ENCODE measurements at places on chromosomes 5 and 9. TPM values are rescaled to one million over a fixed set of nuclear protein-coding genes. Genes with fewer than 3 reads are reported as not detected.
A peak's percentile ranks its signal among the peaks of the same experiment; 100 is the strongest.

DNA sequence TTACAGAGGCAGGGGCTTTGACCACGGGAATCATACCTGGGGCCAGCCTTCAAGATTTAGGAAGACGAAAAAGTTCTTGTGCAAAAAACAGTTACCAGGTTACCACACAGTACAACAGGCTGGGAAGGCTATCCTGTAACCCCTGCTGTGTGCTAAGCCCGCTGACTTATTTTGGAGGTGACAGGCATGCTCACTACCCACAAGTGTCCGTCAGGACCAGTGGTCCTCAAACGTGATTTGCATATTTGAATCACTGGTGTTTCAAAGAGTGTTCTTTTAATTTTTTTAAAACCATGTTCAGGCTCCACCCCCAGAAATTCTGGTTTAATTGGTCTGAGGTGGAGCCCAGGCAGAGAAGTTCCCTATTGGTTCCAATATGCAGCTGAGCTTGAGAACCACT, 146.6 kb downstream of the TTLL11 start:
- no peak overlapping the region for H3K4me3 ChIP-seq
- H3K36me3 ChIP-seq, result no peaks in the 10 kb centered on the region
- H3K4me1 ChIP-seq, result peaks cover 31% of the 10 kb centered on the region
- H3K27me3 ChIP-seq, result no peaks in the 10 kb centered on the region

The PCDHA7 gene
- not detected for total RNA-seq

The ZNF618 gene
- 0.23 TPM for total RNA-seq

DNA sequence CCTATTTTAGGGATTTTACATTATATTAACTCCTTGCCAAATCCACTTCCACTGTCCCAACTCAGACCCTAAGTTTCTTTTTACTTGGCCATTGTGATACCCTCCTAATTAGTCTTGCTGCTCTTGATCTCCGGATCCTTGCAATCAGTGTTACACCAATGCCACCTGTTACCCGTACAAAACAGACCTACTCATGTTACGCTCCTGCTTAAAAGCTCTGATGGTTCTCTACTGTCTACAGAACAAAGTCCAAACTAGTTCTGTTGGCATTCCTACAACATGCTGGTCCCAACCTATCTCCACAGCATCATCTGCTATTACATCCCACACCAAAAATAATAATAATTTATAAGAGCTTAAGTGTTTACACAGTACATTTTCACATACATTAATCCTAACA, 9.8 kb downstream of the ECPAS start:
- no peaks in the 10 kb centered on the region for H3K27me3 ChIP-seq
- H3K4me1 ChIP-seq, result no peaks in the 10 kb centered on the region
- no peak overlapping the region for H3K4me3 ChIP-seq
- H3K36me3 ChIP-seq, result no peaks in the 10 kb centered on the region
- DNase-seq, result no peak
- no peak overlapping the region for H3K27ac ChIP-seq

The JAK2 gene
- 4.9 TPM for total RNA-seq

DNA sequence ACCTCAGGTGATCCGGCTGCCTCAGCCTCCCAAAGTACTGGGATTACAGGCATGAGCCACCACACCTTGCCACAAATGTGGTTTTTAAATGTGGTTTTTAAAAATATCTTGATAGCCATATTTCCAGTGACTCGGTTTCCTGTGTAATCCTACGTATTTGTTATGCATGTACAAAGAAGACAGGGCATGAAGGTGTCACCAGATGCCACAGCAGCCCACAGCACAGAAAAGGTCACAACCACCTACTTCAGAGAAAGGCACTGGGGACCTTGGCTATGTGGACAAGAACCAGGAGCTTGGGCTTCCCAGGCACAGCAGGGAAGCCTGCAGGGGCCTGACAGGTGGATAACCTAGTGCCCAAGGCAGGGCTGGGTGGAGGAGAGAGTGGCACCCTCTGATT, 38.0 kb downstream of the C9orf50 start:
- no peak overlapping the region for H3K4me3 ChIP-seq
- no peak overlapping the region for H3K27ac ChIP-seq
- no peaks in the 10 kb centered on the region for H3K36me3 ChIP-seq
- peaks cover 14% of the 10 kb centered on the region for H3K4me1 ChIP-seq
- no peak for DNase-seq

The TBC1D13 gene
- total RNA-seq, result 41.9 TPM

The STC2 gene
- total RNA-seq, result 42.2 TPM

GRCh38 chr5:136133222-136133921, 727 bp downstream of the SMAD5 start:
- peak overlapping the region; percentile 78 for H3K4me3 ChIP-seq
- H3K27ac ChIP-seq, result peak overlapping the region; percentile 60
- peaks cover 19% of the 10 kb centered on the region for H3K4me1 ChIP-seq
- H3K36me3 ChIP-seq, result no peaks in the 10 kb centered on the region
- no peaks in the 10 kb centered on the region for H3K27me3 ChIP-seq
- peak; percentile 60 for DNase-seq

- no peak overlapping the region for H3K27ac ChIP-seq
- no peak overlapping the region for H3K4me3 ChIP-seq
- no peaks in the 10 kb centered on the region for H3K36me3 ChIP-seq
- DNase-seq, result no peak
- H3K27me3 ChIP-seq, result no peaks in the 10 kb centered on the region
Measured at GRCh38 chr5:130678637-130679036, 486.4 kb downstream of the HINT1 start.

DNA sequence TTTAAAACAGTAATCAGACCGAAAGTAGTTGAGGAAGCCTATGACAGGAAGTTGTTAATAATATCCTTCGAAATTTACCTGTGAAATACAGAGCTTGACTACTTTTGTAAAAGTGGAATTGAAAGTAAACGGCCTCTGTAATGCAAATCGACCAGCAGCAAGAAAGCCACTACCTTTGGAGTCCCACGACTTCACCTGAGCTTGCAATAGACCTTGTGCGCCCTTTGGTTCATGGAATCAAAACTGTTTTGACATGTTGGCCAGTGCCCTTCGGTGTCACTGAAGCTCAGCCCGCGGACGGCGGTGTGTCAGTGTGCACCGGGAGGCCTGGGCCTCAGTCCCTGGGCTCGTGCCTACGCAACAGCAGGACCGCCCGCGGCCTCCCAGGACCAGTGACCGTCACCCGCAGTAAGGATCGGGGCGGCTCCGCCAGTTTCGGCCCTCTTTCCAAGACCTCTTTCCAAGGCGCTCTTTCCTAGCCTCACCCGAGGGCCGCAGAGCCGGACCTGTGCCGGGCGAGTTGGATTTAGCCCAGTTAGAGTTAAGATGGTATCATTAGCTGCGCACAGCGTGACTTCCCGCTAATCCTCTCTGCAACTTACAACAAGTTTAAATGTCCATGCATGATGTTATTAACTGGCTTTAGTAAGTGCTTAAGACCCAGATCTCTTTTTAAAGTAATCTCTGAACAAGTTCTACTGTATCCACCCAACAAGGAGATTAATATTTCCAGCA, 223.3 kb downstream of the MEF2C start:
- DNase-seq, result no peak
- no peaks in the 10 kb centered on the region for H3K36me3 ChIP-seq
- peaks cover 9% of the 10 kb centered on the region for H3K4me1 ChIP-seq
- no peak overlapping the region for H3K27ac ChIP-seq

The GFPT2 gene
- 24.4 TPM for total RNA-seq

GRCh38 chr5:16759147-16759773, 142.5 kb upstream of the RETREG1 start:
- no peaks in the 10 kb centered on the region for H3K4me1 ChIP-seq
- no peak for DNase-seq

The C9 gene
- total RNA-seq, result not detected

DNA sequence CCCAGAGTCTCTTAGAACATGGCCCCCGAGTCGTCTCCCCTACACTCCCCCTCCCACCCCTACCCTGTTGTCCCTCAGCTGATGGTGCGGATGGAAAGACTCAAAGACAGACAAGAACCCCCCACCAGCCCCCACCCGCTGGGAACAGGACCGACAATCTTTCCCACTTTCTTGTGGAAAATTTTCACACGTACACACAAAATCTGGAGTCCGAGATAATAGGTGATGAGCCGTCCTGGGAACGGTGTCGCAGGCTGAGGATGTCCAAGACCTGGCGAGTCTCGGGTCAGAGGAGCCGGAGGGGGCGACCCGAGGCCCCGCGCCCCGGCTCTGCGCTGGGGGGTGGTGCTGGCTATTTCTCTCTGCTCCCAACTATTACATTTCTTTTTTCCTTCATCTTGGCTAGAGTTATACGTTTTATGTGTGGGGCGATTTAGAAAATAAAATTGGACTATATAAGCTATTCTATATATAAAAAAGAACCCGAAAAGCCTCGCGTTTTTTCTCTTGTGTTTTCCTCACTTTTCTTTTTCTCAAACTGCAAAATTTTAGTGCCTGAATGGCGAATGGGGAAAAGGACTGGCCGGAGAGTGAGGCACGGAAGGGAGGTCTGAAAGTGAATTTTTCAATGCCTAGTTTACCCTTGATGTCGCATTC, 188.8 kb downstream of the MEF2C start:
- no peak for DNase-seq
- peaks cover 18% of the 10 kb centered on the region for H3K4me1 ChIP-seq
- no peaks in the 10 kb centered on the region for H3K27me3 ChIP-seq
- H3K27ac ChIP-seq, result no peak overlapping the region
- H3K4me3 ChIP-seq, result no peak overlapping the region
- no peaks in the 10 kb centered on the region for H3K36me3 ChIP-seq

The LHX2 gene
- 1.4 TPM for total RNA-seq

GRCh38 chr5:39513236-39513635, 88.5 kb upstream of the DAB2 start:
- H3K36me3 ChIP-seq, result no peaks in the 10 kb centered on the region
- H3K4me1 ChIP-seq, result peaks cover 16% of the 10 kb centered on the region
- no peak overlapping the region for H3K27ac ChIP-seq

GRCh38 chr5:134124289-134125038, 10.0 kb downstream of the TCF7 start:
- H3K27me3 ChIP-seq, result no peaks in the 10 kb centered on the region
- no peaks in the 10 kb centered on the region for H3K36me3 ChIP-seq
- H3K27ac ChIP-seq, result peak overlapping the region; percentile 40
- no peak overlapping the region for H3K4me3 ChIP-seq

- no peak overlapping the region for H3K27ac ChIP-seq
- DNase-seq, result no peak
- H3K4me3 ChIP-seq, result no peak overlapping the region
- no peaks in the 10 kb centered on the region for H3K27me3 ChIP-seq
- H3K4me1 ChIP-seq, result no peaks in the 10 kb centered on the region
Measured at GRCh38 chr5:17090839-17091238, 126.6 kb upstream of the BASP1 start.

The HAVCR2 gene
- 0.25 TPM for total RNA-seq

GRCh38 chr5:56176871-56177533, 56.1 kb downstream of the ANKRD55 start:
- no peaks in the 10 kb centered on the region for H3K27me3 ChIP-seq
- no peak overlapping the region for H3K4me3 ChIP-seq
- H3K27ac ChIP-seq, result no peak overlapping the region
- peaks cover 21% of the 10 kb centered on the region for H3K4me1 ChIP-seq

DNA sequence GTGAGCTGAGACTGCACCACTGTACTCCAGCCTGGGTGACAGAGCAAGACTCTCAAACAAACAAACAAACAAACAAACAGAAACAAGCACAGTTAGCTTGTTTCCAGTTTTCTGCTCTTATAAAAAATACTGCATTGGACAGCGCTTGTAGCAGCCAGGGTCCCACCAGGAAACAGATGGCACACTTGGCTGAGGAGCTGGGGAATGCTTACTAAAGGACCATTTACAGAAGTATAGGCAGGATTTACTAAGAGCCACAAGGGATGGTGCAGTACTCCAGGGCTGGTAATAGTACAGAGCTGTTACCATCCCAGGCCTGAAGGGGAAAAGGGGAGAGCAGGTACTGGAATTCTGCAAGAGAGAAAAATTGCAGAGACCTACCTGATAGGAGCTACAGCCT, 5.2 kb upstream of the ANKS6 start:
- no peak for DNase-seq
- H3K27me3 ChIP-seq, result no peaks in the 10 kb centered on the region
- H3K36me3 ChIP-seq, result no peaks in the 10 kb centered on the region
- H3K4me3 ChIP-seq, result no peak overlapping the region

- peaks cover 43% of the 10 kb centered on the region for H3K27me3 ChIP-seq
- no peak overlapping the region for H3K27ac ChIP-seq
- H3K4me1 ChIP-seq, result no peaks in the 10 kb centered on the region
- H3K36me3 ChIP-seq, result no peaks in the 10 kb centered on the region
Measured at GRCh38 chr9:114016101-114016500, 62.0 kb downstream of the AMBP start.

The SYK gene
- 32.1 TPM for total RNA-seq

The TLX3 gene
- total RNA-seq, result not detected

The LEAP2 gene
- 4.5 TPM for total RNA-seq

- H3K27me3 ChIP-seq, result no peaks in the 10 kb centered on the region
- no peak overlapping the region for H3K27ac ChIP-seq
- no peak overlapping the region for H3K4me3 ChIP-seq
- H3K36me3 ChIP-seq, result no peaks in the 10 kb centered on the region
- no peak for DNase-seq
Measured at GRCh38 chr9:36451949-36452348, 51.9 kb upstream of the RNF38 start.

DNA sequence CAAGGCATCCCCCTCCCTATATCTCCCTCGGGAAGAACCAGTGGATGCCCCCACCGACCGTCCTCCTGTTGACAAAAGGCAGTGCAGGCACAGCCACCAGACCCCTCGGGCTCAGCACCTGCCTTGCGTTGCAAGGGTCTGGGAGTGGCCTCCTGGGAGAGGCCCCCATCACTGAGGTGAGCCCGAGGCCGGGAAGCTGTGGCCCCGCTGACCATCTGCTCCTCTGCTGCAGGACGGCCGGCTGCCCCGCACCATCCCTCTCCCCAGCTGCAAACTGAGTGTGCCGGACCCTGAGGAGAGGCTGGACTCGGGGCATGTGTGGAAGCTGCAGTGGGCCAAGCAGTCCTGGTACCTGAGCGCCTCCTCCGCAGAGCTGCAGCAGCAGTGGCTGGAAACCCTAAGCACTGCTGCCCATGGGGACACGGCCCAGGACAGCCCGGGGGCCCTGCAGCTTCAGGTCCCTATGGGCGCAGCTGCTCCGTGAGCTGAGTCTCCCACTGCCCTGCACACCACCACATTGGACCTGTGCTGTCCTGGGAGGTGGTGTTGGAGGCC, 23.3 kb upstream of the SUSD3 start:
- no peaks in the 10 kb centered on the region for H3K36me3 ChIP-seq
- no peak overlapping the region for H3K27ac ChIP-seq
- H3K27me3 ChIP-seq, result no peaks in the 10 kb centered on the region
- no peak overlapping the region for H3K4me3 ChIP-seq

DNA sequence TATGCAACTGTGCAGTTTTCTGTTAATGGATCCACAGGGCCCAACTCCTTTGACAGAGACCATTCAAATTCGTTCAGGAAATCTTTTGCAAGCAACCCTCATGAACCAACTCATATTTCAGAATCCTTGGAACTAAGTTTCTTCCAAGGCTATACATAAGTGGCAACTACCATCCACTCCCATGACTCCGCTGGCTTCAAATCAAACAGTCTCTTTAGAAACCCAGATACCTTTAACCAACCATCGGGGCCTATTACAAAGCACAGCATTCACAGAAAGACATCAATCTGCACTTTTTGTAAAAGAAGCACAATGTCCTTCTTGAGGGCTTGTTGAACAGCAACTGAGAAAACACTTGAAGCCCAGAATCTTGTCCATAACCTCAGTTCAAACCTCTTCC, 526.9 kb downstream of the DTWD2 start:
- no peaks in the 10 kb centered on the region for H3K4me1 ChIP-seq
- no peak for DNase-seq
- no peak overlapping the region for H3K4me3 ChIP-seq

Measured in PC-9 (cell line).